ENCODE measurements at places on chromosomes 4 and X. TPM values are rescaled to one million over a fixed set of nuclear protein-coding genes. Genes with fewer than 3 reads are reported as not detected.

DNA sequence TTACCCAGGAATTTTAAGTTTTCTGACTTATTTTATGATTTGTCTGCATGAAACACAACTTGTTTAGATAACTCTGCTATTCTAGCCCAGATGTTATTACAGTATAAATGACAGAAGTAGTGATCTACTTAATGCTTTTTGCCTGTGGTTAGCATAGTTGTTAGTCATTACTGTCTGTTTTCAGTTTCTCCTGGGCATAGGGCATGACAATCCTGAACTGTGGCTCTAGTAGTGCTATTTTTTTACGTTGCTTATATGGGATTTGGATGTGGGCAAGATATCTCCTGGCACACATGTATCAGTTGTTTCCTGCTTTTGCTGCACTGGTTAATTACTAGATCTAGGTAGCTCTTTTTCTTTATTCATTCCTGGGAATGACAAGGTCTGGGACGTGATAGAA, 1005.8 kb downstream of the PCDH18 start:
- H3K27me3 ChIP-seq: no peaks in the 10 kb centered on the region
- H3K27ac ChIP-seq: no peak overlapping the region
- H3K36me3 ChIP-seq: no peaks in the 10 kb centered on the region
- no peak for DNase-seq

DNA sequence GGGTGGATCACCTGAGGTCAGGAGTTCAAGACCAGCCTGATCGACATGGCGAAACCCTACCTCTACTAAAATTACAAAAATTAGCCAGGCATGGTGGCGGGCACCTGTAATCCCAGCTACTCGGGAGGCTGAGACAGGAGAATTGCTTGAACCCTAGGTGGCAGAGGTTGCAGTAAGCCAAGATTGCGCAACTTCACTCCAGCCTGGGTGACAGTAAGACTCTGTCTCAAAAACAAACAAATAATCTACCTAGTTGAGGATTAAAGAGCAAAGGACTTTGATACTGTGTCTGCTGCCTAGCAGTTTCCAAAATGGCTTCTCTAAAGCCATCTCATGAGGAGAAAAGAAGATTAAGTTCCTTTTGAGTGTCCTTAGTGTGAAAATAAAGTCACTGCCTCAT, 37.8 kb downstream of the SMS start:
- no peaks in the 10 kb centered on the region for H3K27me3 ChIP-seq
- no peak for DNase-seq
- peaks cover 3% of the 10 kb centered on the region for H3K36me3 ChIP-seq
- H3K27ac ChIP-seq: no peak overlapping the region
- no peaks in the 10 kb centered on the region for H3K4me1 ChIP-seq
- H3K4me3 ChIP-seq: no peak overlapping the region

GRCh38 chr4:102981005-102981404, 38.5 kb downstream of the SLC9B1 start:
- no peaks in the 10 kb centered on the region for H3K4me1 ChIP-seq
- DNase-seq: no peak
- H3K36me3 ChIP-seq: no peaks in the 10 kb centered on the region

GRCh38 chr4:185500576-185500975, 29.0 kb upstream of the CCDC110 start:
- H3K4me3 ChIP-seq: no peak overlapping the region
- no peak overlapping the region for H3K27ac ChIP-seq
- H3K4me1 ChIP-seq: no peaks in the 10 kb centered on the region
- DNase-seq: no peak
- no peaks in the 10 kb centered on the region for H3K27me3 ChIP-seq

- no peak overlapping the region for H3K27ac ChIP-seq
- no peaks in the 10 kb centered on the region for H3K27me3 ChIP-seq
- H3K36me3 ChIP-seq: no peaks in the 10 kb centered on the region
- no peak overlapping the region for H3K4me3 ChIP-seq
Observed at GRCh38 chr4:4734425-4734824, 125.0 kb upstream of the MSX1 start.

- no peak overlapping the region for H3K4me3 ChIP-seq
- no peaks in the 10 kb centered on the region for H3K27me3 ChIP-seq
- DNase-seq: no peak
- H3K4me1 ChIP-seq: peaks cover 14% of the 10 kb centered on the region
- H3K36me3 ChIP-seq: no peaks in the 10 kb centered on the region
Observed at GRCh38 chr4:78809295-78809694, 33.1 kb downstream of the BMP2K start.

Gene XK
- total RNA-seq: 1.0 TPM

Gene MAGEC3
- total RNA-seq: not detected

Data from neural progenitor cell (in vitro differentiated cells).